ENCODE measurements at places on chromosomes 3 and 15. TPM values are rescaled to one million over a fixed set of nuclear protein-coding genes. Genes with fewer than 3 reads are reported as not detected.

GRCh38 chr15:65077981-65078352, 1.4 kb downstream of the KBTBD13 start:
- DNase-seq = peak; percentile 87

DNA sequence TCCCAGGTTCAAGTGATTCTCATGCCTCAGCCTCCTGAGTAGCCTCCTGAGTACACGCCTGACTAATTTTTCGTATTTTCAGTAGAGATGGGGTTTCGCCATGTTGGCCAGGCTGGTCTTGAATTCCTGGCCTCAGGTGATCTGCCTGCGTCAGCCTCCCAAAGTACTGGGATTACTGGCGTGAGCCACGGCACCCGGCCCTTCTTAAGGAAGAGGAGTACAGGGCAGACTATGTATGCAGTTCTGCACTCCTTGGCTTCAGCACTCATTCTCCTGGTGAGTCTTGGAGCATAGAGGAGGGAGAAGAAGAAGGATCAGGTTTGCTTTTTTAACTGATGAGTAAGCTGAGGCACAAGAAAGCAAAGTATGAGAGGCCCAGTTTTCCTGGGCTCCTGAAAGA, 99.8 kb upstream of the HACD2 start:
- DNase-seq = no peak

GRCh38 chr15:74902295-74903075, 4.2 kb downstream of the FAM219B start:
- no peak for DNase-seq

DNA sequence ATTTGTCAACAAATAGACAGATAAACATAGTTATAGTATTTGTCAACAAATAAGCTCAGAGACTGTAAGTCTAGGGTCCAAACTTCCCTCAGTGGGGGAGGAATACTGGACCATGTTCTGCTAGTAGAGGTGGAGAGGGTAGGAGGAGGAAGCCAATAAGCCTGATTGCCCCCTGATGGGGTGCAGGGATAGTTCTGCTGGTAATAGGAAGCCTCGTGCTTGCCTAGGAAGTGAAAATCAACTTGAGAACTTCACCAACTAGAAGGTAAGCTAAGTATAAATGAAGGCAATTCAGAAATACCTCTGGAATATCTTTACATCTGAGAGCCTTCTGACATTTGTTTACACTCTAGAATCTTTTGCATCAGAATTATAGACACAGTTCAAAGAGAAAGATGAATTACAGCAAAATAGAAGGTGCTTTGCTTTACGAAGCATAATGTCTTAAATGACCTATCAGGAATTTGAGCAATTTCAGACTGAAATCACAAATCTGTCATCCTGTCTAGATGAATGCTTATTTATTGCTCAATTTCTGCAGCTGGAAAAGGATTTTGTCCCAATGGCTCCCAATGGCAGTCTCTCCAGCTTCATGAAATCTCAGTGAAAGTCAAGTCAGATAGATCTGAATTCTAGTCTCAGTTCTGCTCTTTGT, 225.6 kb upstream of the TBC1D5 start:
- no peak for DNase-seq

DNA sequence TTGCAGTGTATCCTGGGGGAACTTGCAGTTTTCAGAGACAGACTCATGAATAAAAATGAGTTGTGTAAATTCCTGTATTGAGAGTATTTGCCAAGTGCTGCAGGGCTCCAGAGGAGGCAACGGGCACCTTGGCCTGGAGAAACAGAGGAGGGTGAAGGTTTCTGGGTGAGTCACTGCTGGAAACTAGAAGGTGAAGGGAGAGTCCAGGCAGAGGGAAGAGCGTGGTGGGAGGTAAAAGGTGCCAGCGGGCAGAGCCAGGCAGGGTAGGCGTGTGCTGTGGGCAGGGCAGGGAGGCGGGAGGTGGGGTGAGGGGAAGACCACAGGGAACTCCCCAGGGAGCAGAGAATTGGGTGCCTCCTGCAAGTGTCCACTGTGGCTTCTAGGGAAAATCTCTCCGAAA, 120.8 kb downstream of the SLCO3A1 start:
- no peak for DNase-seq

DNA sequence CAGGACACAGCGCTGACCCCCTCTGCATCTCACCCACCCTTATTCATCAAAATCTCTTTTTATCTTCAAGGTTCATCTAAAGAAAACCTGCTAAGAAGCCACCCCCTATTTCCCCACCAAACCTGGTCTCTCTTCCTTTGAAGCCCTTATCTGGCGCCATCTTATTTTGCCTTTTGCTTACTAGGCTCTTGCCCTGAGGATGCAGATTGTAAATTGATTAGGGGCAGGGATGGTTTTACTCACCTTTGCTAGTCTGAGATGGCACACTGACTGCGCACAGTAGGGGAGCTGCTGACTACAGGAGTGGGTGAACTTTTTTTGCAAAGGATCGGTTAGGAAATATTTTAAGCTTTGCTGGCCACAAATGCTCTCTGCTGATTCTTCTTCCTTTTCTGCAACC, 78.9 kb upstream of the BHLHE40 start:
- DNase-seq = no peak

GRCh38 chr3:5264093-5264600, 76.6 kb downstream of the EDEM1 start:
- no peak for DNase-seq

GRCh38 chr15:83458381-83458780, 11.2 kb downstream of the SH3GL3 start:
- no peak for DNase-seq

GRCh38 chr3:10693457-10693856, 122.6 kb upstream of the SLC6A11 start:
- DNase-seq = no peak

The C3orf49 gene
- total RNA-seq = not detected

The RASL12 gene
- total RNA-seq = 6.7 TPM

The OR5K4 gene
- total RNA-seq = not detected

The ACP3 gene
- total RNA-seq = 8.1 TPM

All from colonic mucosa (tissue), 4 donors.